Natural killer cell (primary cell): ENCODE measurements at places on chromosomes 11 and 22.

DNA sequence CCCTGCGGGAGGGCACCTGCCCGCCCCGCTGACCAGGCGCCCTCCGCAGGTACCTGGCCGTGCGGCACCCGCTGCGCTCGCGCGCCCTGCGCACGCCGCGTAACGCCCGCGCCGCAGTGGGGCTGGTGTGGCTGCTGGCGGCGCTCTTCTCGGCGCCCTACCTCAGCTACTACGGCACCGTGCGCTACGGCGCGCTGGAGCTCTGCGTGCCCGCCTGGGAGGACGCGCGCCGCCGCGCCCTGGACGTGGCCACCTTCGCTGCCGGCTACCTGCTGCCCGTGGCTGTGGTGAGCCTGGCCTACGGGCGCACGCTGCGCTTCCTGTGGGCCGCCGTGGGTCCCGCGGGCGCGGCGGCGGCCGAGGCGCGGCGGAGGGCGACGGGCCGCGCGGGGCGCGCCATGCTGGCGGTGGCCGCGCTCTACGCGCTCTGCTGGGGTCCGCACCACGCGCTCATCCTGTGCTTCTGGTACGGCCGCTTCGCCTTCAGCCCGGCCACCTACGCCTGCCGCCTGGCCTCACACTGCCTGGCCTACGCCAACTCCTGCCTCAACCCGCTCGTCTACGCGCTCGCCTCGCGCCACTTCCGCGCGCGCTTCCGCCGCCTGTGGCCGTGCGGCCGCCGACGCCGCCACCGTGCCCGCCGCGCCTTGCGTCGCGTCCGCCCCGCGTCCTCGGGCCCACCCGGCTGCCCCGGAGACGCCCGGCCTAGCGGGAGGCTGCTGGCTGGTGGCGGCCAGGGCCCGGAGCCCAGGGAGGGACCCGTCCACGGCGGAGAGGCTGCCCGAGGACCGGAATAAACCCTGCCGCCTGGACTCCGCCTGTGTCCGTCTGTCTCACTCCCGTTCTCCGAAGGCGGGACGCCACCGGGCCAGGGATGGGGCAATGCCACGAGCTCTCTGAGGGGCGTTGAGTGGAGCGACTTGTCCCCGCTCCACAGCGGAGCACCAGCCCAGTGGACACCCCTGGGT is 1.8 kb downstream of the GALR3 start:
- DNase-seq: no peak

- no peak for DNase-seq
These were observed 271.3 kb downstream of the SBF2 start for GRCh38 chr11:10022764-10023163.

DNA sequence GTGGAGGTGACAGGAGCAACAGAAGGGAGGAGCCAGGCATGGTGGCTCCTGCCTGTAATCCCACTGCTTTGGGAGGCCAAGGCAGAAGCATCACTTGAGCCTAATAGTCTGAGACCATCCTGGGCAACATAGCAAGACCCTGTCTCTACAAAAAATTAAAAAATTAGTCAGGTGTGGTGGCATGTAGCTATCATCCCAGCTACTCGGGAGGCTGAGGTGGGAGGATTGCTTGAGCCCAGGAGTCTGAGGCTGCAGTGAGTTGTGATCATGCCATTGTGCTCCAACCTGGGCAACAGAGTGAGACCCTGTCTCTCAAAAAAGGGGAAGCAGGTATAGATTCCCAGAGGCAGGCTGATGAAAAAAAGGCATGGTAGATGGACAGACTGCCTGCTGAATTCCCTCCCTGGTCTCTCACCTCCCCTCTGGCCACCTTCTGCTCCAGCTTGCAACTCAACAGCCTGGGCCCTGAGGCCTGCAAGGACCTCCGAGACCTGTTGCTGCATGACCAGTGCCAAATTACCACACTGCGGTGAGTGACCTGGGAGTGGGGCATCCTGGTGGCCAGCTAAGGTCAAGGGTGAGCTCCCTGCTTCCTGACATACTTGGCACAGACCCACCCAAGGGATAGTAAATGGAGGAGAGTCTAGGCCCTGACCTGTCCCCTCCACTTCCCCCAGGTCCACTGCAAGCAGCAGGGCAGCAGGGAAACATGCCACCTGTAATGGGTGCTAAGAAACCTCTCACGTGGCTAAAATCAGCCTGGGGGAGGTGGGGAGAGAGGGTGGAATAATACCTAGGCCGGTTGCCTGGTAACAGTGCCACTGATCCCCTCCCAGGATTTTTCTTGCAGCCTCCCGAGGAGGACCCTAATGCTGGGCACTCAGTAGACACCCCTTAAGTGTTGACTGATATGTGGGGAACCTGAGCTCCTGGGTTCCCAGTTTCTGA is 4.3 kb upstream of the NHERF4 start:
- no peak for DNase-seq

DNA sequence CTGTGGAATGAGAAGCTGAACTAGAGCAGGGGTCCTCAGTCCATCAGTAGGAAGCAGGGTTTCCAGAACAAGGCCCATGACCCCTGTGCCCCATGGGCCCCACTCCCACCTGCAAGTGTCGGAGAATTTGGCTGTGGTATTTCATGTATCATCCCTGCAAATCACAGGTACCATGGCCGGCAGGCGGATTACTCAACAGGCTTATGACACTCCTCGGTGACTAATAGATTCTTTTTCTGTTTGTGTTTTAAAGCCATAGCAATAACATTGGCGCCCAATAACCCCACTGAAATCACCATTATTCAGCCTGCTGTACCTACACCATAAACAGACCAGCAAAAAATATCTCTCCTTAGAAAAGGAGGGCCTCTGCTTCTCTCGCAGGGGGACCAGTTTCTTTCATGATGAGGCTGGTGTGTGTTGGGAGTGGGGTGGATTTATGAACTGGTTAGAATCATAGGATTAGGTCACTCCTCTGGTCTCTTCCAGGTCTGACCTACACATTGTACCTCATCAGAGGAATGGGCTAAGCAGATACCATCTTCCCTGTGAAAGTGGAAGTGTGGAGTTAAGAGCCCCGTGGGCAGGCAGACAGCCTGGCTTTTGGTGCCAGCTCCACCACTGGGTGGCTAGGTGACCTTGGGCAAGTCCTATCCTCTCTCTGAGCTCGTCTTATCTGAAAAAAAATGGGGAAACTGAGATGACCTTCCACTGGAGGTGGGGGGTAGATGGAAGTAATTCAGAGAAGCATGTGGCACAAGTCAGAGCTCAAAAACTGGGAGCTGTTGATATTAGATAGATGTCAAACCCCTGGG is 60.2 kb upstream of the WNT11 start:
- no peak for DNase-seq

DNA sequence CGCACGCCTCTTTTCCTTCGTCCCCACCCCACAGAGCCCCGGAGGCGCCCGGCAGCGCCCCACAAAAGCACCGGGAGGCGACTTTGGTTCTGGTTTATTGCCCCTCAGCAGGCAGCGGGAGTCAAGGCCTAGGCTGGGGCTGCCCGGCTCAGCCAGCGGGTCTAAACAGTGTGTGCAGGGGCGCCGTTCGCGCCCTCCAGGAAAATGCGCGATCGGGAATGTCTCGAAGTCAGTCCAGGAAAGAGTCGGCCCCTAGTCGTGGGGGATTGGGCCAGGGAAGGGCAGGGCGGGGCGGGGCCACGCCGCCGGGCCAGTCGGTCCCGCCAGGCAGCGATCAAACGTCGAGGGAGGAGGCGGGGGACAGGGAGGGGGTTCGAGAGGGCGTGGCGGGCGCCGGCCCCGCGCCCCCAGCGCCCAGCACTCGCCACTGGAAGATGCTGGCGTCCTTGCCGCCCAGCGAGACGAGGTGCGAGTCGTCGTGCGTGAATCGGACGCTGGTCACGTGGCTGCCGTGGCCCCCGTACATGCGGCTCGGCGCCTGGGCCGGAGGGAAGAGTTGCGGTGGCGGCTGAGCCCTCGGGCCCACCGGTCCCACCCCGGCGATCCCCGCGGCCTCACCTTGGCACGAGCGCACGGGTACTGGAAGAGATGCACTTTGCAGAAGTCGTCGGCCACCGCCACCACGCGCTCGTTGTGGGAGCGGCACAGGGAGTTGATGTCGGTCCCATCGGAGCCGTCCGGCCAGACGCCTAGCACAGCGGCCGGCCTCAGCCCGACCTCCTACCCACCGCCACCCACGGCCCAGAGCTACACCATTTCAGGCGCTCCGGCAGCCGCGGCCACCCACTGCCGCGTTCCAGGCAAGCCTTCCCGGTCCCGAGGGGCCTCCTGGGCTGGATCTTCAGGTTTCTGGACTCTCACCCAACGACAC is 741 bp upstream of the MTA2 start:
- DNase-seq: peak; percentile 53

DNA sequence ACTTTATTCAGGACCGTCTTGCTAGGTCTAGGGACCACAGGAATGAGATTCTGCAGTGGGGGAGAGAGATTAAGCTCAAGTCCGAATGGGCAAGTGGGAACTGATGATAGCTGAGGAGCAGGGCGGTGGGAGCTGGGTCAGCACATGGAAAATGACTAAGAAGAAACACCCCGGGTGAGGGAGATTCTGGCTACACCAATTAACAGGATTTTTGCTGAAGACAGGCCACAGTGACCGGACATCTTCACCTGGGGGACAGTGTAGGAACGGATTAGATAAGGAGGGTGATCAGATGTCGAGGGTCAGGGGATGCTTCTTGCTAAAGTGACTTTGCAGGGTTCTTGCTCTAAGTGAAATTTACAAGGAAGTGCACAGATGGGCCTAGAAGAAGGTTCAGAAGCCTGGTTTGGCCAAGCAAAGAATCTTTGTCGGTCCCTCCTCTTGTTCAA is 8.5 kb upstream of the DGCR8 start:
- no peak for DNase-seq

- DNase-seq: no peak
These were observed at the start of gene TPBGL for GRCh38 chr11:75240311-75241035. TSS of gene TPBGL (plus strand) at chr11:75240774. CDS start at chr11:75241050, 276 bp downstream.

DNA sequence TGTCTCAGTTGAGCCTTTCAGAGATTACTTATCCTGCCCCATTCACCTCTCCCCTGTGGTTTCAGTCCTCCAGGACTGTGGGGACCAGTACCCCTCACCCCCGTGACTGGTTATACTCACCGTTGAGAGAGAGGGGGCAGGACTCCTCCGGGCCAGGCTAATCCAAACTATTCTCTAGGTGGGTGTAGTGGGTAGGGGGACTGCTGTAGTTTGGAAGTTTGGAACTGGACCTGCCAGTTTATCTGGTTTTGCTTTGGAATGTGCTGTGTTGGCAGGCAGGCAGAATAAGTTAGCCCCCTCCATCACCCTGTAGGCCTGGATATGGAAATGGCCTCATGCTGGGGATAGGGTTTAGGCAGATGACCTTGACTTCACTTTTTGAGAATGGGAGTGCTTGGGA is 13.5 kb downstream of the TEAD1 start:
- no peak for DNase-seq

GRCh38 chr11:102666331-102666957 is 39.1 kb downstream of the MMP27 start:
- no peak for DNase-seq

DNA sequence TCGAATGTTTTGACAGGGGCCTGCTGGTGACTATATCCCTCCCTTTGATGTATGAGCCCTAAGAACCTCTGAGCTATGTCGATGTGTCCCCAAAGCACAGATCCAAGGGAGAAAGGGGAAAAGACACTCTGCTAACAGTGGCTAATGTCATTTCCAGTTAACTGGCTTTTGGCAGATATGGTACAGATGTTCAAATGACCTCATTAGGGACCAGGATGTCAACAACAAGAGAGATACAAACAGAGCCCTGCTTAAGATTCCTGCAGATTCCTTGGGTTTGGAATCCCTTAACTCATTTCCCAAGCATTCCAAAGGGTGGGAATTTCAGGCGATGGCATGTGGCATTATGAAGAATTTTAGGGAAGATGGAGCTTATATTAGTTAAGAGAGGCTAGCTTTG is 517.3 kb downstream of the SOX6 start:
- DNase-seq: no peak

DNA sequence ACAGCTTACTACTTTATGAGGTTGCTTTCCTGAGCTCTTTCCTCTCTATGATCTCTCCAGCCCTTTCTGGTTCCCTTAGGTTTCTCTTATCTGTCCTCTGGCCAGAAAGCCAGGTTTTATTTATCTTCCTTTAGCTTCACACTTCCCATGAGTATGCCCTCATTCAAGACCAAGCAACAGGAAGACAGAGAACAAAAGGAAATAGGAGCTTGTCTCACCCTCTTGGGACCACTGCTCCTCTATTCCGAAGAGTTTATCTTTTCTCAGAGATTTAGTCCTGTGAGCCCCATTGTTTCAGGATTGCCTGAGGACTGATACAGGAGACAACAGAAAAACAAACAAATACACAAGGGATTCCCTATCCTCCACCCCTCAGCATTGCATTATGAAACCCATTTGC is 62.4 kb upstream of the CCDC179 start:
- DNase-seq: no peak

- DNase-seq: no peak
These were observed 267.4 kb upstream of the NCAM1 start for GRCh38 chr11:112693781-112694180.

- DNase-seq: no peak
These were observed 73.4 kb upstream of the HMGXB4 start for GRCh38 chr22:35183917-35184316.

DNA sequence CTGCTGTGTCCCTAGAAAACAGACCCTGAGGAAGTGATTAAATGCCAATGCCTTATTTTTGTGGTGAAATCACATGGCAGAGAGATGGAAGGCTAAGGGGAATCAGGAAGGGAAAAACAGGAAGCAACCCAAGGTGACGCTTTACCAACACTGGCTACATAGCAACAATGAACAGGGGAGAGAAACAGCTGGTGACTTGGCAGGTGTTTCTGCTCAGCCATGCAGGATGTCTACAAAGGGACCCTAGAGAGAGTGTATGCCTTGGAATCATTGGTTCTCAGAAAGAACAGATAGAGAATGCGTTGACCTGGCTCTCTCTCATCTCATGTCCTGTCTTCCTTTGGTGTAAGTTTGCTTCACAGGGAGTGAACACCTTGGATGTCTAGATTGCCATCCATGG is 911.9 kb downstream of the OPCML start:
- DNase-seq: no peak

GRCh38 chr22:37571258-37571991 is 8.5 kb downstream of the LGALS2 start:
- DNase-seq: no peak

- peak; percentile 21 for DNase-seq
These were observed 5.4 kb upstream of the IGLL5 start for GRCh38 chr22:22882033-22882717.

DNA sequence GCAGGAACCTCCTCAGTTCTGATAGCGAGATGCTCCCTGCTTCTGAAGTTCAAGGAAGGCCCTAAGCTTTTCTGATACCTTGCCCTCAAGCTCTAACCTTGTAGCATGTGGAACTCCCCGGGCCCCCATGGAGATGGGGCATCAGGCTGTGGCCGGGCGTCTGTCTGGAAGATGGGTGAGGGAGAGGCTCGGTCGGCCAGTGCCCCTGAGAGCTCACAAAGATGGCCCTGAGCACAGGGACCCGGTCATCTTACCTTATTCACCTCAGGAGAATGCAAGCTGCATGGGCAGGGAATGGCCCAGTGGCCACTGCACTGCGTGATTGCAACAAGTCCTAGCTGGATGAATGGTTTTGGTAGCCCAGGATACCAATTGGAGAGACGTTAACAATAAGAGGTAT is 830.3 kb downstream of the TBC1D22A start:
- no peak for DNase-seq

GRCh38 chr11:17012712-17013547 is 1.3 kb downstream of the PLEKHA7 start:
- no peak for DNase-seq
